ENCODE measurements at places on chromosomes 16 and 17.

DNA sequence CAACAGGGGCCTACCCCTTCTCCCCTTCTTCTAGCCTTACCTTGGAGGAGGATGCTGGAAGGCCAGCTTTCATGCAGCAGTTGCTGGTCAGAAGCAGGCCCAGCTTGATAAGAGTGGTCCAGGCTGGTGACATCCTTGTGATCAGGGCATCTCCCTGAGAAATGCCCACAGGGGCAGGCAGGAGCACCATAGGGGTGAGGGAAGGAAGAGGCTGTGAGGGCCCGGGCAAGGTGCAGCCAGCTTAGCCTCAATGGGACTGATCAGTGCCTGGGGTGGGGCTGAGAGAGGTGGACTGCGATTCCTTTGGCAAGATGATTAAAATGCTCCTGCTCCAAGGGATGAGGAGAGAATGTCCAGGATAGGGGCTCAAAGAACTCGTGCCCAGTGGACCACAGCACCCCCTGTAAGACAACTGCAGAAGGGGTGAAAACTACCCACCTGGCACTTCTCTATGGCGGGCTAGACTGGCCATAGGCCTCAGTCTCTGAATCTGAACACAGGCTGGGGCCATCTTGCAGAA is 9.5 kb upstream of the GALK1 start:
- DNase-seq, result no peak

GRCh38 chr16:68659412-68660358 is 14.6 kb downstream of the CDH3 start:
- DNase-seq, result no peak

GRCh38 chr17:77363821-77364361 is 223.1 kb downstream of the SEC14L1 start:
- no peak for DNase-seq

DNA sequence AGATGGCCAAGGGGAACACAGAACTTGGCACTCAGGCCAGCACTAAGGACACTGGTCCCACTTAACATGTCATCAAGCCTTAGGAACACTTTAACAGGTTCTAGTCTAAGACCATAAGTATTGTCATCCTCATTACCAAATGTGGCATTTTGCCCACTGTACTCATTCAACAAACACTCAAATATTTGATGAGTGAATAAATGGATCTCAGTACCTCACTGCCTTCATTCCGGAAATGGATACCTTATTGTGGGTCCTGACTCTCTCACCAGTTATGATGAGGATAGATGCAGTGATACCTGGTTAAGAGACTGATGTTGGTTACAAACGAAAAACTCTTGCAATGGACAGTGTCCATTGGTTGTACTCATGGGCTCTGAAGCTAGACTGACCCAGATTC is 455.2 kb upstream of the DYNLRB2 start:
- DNase-seq, result no peak

GRCh38 chr17:41812381-41813151 is at the start of gene FKBP10:
TSS of gene FKBP10 (plus strand) at chr17:41813004. CDS start at chr17:41813035, 31 bp downstream.
- DNase-seq, result no peak

DNA sequence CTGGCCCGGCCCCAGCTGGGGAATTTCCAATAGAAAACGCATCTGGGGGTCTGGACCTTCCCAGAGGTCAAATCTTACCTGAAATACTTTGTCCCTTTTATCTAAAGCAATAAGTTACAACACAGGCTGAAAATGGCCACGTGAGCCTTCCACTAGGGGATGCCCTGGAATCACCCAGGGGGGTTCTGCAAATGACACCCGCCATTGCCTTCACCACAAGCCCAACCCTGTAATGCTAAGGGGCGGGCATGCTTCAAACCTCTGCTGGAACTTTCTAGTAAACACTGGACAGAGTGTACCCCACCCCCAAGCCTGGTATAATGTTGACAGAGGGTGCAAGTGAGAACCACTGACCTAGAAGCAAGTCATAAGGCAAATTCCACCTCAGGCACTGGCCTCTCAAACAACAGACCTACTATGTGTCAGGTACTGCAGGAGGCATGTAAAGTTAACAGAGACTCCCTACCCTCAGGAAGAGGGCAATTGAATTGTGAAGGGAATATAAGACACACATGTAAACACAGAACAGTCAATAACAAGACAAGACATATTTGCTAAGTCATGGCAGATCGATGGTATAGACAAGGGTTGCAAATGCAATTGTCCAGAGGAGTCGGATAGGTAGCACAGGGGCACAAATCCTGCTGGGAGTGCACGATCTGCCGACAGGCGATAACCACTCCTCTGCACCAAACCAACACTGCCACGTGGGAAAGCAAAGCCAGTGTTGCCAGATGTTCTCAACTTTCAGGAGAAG is 59.0 kb downstream of the ARHGAP17 start:
- no peak for DNase-seq

DNA sequence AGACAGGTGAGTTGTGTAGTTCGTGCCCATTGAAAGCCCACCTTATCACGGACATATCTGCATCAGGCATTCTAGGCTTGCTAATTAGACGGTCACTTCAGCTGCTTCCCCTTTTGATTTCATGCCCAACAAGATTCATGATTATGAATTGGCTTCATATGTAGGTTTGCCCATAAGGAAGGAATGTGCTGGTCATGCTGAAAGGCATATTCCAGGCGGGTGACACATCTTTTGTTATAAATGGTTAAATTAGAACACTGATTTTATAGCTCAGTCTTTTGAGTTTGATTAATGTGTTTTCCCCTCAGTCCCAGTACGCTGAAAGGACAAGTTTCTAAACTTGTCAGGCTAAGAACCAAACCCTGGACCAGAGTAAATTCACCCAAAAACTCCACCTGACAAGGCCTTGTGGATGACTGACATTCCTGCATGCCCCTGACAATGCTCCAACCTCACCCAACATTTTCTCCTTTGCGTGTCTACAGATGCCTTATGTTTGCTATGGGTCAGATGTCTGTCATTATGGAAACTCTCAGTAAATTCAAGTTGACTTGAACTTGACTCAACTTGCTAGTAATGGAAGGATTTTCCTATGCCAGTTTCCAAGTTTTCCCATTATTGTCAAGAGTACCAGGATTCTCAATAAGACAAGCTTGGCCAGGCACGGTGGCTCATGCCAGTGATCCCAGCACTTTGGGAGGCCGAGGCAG is 421.9 kb downstream of the PMP22 start:
- DNase-seq, result no peak

- no peak for DNase-seq
Observed at GRCh38 chr16:10990378-10990777, 46.0 kb downstream of the CLEC16A start.

DNA sequence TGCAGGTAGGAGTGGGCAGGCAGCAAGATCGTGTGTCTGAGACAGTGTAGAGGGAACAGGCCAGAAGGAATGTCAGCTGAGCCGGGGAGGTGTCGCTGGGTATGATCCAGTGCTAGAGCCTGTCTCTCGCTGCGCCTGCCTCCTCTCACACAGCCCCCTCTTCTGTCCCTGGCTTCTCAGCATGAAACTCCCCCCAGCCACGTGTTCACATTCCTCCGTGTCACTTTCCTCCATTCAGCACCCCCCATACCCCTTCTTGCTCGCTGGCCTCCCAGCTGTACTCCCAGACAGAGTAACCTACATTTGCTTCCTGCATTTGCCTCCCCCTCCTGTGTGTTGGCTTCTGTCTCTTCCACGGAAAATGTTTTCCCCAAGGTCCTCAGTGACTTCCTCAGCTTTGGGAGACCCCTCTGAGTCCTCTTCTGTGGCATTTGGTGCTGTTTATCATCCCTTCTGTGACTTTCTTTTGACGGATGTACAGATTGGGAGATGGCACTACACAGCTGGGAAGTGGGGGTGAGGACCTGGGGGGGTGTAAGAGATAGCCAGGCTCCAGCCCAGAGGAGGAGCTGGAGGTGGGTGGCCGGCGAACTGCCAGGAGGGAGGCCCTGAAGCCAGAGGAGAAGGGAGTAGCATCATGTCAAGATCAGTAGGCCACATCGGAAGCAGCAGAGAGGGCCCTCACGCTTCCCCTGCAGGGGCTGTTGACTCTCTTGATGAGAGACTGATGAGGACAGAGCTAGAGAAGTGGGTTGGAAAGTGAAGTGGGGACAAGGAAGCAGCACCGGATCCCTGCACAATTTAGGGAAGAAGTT is 19.2 kb downstream of the SGF29 start:
- DNase-seq, result no peak

DNA sequence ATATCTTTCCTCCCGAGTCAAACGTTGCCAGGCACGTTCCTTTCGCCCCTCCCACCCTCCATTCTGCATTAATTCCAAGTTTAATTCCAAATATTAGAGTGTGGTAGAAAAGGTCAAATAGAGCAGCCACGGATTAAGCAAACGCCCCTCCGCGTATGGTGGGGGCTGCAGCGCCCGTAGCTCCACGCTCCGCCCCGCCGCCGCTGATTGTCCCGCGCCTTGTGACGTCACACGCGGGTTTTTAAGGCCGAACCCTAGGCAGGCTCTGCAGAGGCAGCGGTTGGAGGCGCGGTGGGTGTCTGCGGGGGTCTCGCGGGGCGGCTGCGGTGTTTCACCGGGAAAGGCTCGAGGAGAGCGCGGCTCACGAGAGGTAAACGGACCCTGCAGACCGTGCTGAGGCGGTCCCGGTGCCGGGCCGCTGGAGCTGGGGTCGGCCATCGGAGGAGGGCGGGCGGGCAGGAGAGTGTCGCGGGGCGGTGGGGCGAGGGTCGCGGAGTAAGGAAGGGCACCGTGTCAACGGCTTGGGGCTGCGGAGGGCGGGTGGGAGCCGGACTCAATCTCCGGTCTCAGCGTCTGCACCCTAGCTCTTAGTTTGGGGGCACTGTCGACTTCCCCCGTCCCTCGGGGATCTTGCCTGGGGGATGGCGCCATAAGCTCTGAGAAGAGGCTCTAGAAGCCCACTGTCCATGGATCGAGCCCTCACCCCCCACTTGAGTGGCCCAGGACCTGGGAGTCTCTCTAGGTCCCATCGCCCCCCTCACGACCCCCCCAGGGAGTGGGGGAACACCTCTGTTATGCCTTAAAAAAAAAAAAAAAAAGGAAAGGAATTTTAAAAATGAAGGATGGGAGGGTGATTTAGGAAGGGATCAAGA is at the start of gene ARL4D:
Gene ARL4D (plus strand): TSS at position 270 of the 872 bp plus-strand sequence. CDS start 740 bp downstream, outside the sequence.
- DNase-seq, result peak; percentile 86
